Muscle of arm (tissue), 14 donors: ENCODE measurements at places on chromosomes 7 and 10. TPM values are rescaled to one million over a fixed set of nuclear protein-coding genes. Genes with fewer than 3 reads are reported as not detected.
A peak's percentile ranks its signal among the peaks of the same experiment; 100 is the strongest.

DNA sequence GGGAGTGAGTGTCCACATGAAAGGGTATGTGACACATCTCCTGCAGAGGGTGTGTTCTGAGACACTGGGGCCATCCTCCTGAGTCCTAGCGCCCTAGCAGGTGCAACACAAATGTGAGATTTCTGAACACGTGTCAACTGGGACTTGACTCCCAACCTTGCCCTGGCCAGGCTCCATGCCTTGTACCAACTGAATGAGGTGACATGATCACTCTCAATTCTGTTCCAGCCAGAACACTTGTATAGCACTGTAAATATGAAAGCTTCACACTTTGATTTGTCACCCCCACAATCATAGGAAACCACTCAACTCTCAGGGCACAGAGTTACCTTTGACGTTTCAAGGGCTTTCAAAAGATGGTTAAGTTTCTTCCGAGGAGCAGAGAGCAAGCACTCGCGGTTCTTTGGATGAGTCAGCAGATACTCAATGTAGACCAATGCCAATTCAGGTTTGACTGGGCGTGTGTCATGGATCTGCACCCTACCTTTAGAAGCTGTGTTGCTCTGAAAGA lies 48.6 kb downstream of the NCAPG2 start:
- DNase-seq, result no peak

GBX1 gene
- polyA plus RNA-seq, result 2.8 TPM

PITX3 gene
- polyA plus RNA-seq, result not detected

RBP4 gene
- polyA plus RNA-seq, result 1.3 TPM

SLC26A5 gene
- polyA plus RNA-seq, result 0.33 TPM

RNF133 gene
- polyA plus RNA-seq, result not detected

PDGFA gene
- 29.4 TPM for polyA plus RNA-seq

NRF1 gene
- not detected for polyA plus RNA-seq

ZNF727 gene
- 0.35 TPM for polyA plus RNA-seq

GRCh38 chr7:91286432-91286831 lies 22.2 kb downstream of the FZD1 start:
- no peak for DNase-seq

- DNase-seq, result no peak
These were observed 133.9 kb downstream of the DNAJB6 start for GRCh38 chr7:157470701-157471131.

STOX1 gene
- polyA plus RNA-seq, result 3.2 TPM

DNA sequence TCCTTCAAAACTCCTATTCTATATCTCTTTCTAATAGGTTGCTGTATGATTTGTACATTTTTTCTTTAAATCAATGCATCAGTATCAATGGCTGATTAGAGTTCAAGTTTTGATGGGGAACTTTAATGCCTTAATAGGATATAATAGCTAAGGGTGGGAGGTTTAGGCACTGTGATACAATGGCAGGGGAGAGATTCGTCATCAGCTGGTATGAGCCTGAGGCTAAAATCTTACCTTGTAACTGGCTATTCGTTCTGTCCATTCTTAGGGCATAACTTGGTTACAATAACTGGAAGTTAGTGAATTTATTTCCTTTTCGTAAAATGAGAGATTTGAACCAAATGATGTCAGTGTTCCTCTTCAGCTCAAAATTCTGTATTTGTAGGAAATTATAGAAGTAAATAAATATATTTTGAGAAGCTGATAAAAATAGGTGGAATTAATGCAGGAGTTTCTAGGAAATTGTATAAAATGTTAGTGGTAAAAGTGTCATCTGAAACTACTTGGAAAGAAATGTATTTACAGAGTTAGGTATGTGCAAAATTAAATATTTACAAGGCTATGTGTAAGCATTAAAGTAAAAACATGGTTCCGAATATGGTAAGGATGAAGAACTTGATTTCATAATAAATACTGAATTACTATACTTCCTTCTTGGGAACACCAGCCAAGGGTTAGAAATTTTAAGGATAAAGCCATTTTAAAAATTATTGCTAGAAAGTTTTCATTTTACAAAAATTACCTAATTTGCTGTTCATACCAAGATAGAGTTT lies 27.5 kb upstream of the NAMPT start:
- DNase-seq, result no peak

GRID1 gene
- 4.0 TPM for polyA plus RNA-seq

ZNF467 gene
- 4.8 TPM for polyA plus RNA-seq

VWDE gene
- 0.98 TPM for polyA plus RNA-seq

- DNase-seq, result no peak
These were observed 6.7 kb downstream of the STX1A start for GRCh38 chr7:73712773-73713172.

FRAT1 gene
- polyA plus RNA-seq, result 1.1 TPM

DNA sequence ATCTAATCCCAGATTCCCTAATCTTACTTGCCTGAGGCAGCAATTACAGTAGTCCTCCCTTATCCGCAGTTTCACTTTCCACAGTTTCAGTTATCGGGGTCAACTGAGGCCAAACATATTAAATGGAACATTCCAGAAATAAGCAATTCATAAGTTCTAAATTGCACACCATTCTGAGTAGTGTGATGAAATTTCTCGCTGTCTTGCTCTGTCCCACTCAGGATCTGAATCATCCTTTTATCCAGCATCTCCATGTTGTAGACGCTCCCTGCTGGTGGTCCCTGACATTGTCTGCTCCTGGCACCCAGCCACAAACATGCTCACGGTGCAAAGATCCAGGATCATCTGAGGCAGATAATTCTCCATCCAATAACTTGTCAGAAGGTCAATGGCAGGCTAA lies 128.7 kb upstream of the CXCL12 start:
- DNase-seq, result peak; percentile 20

DNA sequence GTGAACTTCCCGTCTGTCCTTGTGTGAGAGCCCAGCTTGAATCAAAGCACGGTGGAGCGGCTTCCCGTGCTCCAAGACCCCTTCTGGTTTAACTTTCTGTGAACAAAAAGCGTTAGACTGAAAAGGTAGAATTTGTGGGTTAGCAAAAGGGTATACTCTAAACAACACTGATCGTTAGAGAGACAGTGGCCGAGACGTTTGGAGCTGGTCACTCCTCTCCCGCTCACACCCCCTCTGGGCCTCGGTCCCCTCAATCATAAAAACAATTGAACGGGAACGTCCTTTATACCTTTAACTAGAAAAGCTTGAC lies 502 bp downstream of the PRKRIP1 start:
- no peak for DNase-seq

- DNase-seq, result no peak
These were observed 447.0 kb downstream of the GRID1 start for GRCh38 chr10:85919491-85920021.

DNA sequence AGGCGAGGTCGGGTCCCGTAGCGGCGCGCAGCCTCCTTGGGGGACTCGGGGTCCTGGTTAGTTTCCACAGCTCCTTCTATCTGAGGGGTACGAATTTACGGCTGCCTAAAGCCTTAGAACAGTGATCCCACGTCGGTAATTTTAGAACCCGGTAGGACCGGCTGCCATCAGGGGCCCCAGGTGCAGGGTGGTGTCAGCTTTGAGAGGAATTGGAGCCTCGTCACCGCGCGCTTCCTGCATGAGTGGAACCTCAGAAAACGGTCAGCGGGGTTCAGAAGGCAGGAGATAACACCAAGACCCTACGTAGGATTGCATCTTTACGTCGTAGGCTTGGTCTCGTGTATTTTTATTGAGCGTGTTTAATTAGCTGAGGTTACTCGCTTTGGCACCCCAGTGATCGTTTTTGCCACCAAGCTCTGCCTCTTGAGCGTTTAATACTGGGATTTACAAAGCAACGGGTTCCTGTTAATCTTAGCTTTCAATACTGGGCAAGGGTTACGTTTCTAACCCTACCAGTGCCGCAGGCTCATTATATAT lies 443 bp downstream of the RNF32 start:
- DNase-seq, result no peak

MKI67 gene
- polyA plus RNA-seq, result 47.6 TPM

DNA sequence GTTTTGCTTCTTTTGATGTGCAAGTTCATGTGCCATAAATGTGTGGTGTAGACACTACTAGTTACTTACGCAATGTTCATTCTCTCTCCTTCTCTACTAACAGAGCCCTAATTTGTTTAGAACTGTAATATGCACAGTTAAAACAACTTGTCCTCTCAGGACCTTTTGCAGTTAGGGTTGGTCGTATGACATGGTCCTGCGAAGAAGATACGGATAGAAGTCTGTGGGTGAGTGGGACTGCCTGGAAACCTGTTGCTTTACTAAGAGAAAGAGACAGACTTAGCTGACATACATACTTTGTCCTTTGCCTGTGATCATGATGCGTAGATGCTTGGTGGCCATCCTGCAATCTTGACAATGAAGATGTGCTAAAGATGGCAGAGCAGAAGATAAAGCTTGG lies 51.1 kb downstream of the PRPF18 start:
- no peak for DNase-seq

DNA sequence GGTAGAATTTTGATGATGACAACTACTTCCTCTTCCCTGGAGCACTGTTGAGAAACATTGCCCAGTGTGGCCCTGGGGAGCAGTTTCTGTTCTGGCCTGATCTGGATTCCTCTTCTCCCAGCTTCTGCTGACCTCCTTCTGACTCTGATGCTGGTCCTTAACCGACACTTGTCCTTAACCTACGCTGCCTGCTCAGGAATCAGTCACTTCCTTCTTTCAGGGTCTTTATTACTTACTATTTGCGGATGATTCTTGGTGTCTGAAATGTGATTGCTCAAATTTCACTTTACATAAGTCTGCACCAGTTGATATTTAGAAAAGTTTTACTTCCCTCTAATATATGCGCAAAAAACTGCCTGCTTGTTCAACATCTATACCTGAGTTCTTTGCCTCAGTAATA lies 164.1 kb downstream of the PTEN start:
- no peak for DNase-seq

GRCh38 chr10:129968853-129969183 lies 4.7 kb upstream of the EBF3 start:
- DNase-seq, result peak; percentile 88

PRKG1 gene
- polyA plus RNA-seq, result 26.8 TPM

DNA sequence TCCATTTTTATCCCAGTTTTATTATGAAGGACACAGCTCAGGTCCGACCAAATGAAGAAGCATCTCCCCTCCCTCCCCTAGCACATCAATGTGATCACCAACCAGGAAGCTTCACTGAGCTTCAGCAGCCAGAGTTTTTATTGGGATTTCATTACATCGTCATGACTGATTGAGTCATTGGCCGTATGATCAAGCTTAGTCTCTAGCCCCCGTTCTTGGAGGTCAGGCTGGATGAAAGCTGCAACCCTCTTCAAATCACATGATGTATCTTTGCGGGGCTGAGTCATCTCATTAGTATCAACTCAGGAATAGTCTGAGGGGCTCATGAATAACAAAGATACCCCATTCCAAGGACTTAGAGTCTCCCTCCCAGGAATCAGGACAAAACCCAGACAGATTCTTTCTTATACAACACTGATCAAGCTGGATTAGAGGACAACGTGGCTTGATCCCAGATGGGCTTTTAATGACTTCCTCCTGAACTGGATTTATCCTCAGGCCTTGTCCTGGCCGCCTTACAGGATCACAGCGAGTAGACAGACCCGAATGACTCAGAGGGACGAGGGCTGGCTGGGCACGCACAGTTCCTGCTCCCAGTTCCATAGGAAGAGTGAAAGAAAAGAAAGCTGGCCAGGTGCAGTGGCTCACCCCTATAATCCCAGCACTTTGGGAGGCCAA lies 14.5 kb downstream of the LIMK1 start:
- no peak for DNase-seq

TFPI2 gene
- polyA plus RNA-seq, result 2.8 TPM

DNA sequence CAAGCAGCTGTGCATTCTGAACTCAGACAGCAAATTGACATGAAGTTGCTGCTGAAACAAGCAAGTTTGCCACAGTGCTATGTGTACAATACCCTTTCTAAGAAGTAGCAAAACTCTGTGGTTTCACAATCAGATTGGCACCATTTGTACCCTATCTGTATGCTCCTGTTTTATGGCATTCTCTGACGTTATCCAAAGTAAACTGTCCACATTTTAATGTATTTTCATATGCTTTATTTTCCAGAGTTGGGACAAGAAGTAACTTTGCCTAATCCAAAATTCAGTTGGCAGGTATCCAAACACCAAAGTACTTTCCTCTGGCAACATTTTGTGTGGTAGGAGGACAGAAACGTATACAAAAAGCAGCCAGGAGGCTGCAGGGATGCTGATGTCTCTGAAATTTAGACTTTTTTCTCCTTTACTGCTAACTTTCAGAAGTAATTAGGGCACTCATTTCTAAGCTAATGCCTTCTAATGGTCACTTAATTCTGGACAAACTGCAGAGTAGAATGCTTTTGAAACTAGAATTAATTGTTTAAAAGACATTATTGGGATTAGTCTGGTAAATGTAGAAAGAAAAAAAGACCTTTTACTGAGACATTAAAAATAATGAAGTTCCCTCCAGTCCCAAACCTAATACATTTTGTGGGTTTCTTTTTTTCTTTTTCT lies 414.7 kb upstream of the NRP1 start:
- no peak for DNase-seq

- DNase-seq, result no peak
These were observed 74.5 kb downstream of the CREB3L2 start for GRCh38 chr7:137927386-137927785.

- no peak for DNase-seq
These were observed 152.8 kb downstream of the AUTS2 start for GRCh38 chr7:69751026-69751425.

SPDYE8 gene
- 0.44 TPM for polyA plus RNA-seq

- DNase-seq, result no peak
These were observed 5.4 kb downstream of the IFIT2 start for GRCh38 chr10:89307269-89307577.

C10orf53 gene
- not detected for polyA plus RNA-seq

DNA sequence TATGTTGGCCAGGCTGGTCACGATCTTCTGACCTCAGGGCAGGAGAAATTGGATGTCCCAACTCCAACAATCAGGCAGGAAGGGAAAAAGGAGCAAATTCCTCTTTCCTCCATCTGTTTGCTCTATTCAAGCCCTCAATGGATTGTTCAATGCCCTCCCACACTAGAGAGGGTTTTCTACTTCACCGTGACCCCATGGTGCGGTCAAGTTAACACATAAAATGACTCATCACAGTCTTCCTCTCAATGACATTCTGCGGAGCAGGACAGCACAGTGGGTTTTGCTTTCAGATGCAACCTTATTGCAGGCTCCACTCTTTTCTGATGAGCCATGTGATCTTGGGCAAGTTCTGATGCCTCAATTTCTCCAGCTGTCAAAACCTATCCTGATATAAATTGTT lies 364.9 kb downstream of the ANKRD30A start:
- no peak for DNase-seq

ZNF239 gene
- 7.3 TPM for polyA plus RNA-seq

- DNase-seq, result no peak
These were observed 42.3 kb downstream of the UNCX start for GRCh38 chr7:1274876-1275375.

PNLIP gene
- polyA plus RNA-seq, result 0.38 TPM

PARD3 gene
- 42.8 TPM for polyA plus RNA-seq

PHKG1 gene
- 36.0 TPM for polyA plus RNA-seq

- no peak for DNase-seq
These were observed 185.6 kb upstream of the LRGUK start for GRCh38 chr7:133941496-133941895.

CUBN gene
- polyA plus RNA-seq, result 15.6 TPM

DNA sequence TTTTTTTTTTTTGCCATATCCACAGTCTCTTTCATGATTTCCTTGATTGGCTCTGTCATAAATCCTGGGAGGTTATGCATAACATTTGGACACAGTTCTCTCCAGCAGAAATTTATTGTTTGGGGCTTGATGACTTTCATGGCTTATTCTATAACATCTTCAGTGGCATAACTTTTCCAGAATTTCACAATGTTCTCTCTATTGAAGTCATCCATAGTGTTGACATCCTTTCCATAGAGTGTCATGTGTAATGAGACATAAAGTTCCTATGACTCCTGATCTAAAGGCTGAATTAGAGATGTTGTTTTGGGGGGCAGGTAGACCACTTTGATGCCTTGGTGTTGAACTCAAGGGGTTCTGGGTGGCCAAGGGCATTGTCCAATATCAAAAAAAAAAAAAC lies 36.7 kb upstream of the STK17A start:
- DNase-seq, result no peak
